ENCODE measurements at places on chromosomes 2 and 18. TPM values are rescaled to one million over a fixed set of nuclear protein-coding genes. Genes with fewer than 3 reads are reported as not detected.

Gene OXER1
- 5.8 TPM for total RNA-seq

Gene MTCL1
- total RNA-seq: 4.5 TPM

Gene IL1R2
- total RNA-seq: 8.7 TPM

Gene ADCY3
- 97.4 TPM for total RNA-seq

Gene NEU4
- 0.68 TPM for total RNA-seq

Gene MBD1
- 47.7 TPM for total RNA-seq

Gene CTNNA2
- not detected for total RNA-seq

Gene UNC80
- total RNA-seq: 1.1 TPM

Gene CABYR
- total RNA-seq: not detected

Gene LAMA3
- total RNA-seq: 44.9 TPM

Gene RESP18
- not detected for total RNA-seq

DNA sequence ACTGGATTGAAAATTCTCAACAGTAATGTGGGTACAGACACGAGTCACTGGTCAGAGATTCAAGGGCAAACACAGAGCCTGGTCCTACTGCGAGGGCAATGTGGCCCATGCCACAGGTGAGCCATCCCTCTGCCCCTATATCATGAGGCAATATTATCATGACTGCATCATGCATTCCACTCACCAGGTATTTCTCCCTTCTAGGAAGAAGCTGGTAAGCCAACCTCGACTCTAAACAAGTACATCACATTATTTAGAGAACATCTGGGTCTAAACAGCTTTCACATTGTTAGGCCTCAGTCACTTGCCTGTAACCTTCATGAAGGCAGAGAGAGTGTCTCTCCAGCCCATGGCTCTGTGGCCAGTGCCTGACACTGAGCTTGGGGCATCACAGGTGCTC lies 14.6 kb upstream of the RPL31 start:
- H3K27ac ChIP-seq: no peak overlapping the region
- H3K36me3 ChIP-seq: no peaks in the 10 kb centered on the region
- peaks cover 2% of the 10 kb centered on the region for H3K4me1 ChIP-seq
- no peak overlapping the region for H3K4me3 ChIP-seq
- H3K27me3 ChIP-seq: no peaks in the 10 kb centered on the region
- DNase-seq: no peak

DNA sequence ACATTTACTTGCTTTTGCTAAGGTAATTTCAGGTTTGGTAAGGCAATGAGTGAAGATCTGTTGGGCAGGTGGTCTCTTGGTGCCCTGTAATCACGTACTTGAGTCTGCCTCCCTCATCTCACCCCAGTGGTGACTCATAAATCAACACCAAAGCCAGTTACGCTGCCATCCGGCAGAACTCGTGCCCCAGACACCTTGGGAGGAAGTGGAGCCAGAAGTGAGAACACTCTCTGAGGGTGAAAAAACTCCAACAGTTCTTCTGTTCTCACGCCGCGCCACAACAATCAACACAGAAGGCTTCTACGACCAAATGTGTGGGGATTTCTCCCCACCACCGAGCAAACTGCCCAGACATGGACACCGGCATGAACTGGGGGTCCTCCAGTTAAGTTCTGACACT lies 206.2 kb downstream of the ARL4C start:
- DNase-seq: no peak
- H3K4me3 ChIP-seq: no peak overlapping the region
- no peaks in the 10 kb centered on the region for H3K27me3 ChIP-seq
- H3K4me1 ChIP-seq: no peaks in the 10 kb centered on the region

DNA sequence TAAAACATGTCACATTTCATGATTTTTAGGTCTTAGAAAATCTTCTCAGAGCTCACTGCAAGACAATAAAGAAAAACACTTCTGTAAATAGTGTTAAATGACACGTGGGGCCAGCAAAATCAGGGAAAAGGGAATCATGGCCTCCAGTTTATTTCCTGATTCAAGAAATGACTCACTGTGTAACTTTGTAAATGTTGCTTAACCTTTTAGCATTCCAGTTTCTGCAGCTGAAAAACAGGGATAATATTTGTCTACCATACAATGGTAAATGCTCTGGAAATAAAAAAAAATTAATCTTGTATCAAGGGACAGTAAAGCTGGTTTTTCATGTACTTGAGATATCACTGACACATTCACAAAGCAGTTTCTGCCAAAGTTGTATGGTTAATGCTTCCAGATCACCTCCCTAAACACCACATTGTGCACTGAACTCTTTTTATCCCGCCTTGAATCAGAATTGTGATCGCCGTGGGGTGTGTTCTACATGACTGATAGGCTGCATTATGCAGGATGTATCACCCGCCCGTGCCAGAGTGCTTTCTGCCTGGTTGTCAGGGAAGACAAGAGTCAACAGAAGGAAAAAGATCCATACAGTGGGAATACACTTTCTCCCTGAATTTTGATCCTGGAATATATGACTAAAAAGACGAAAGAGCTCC lies 238.8 kb downstream of the IKZF2 start:
- no peaks in the 10 kb centered on the region for H3K4me1 ChIP-seq
- no peak overlapping the region for H3K27ac ChIP-seq
- H3K36me3 ChIP-seq: no peaks in the 10 kb centered on the region
- no peaks in the 10 kb centered on the region for H3K27me3 ChIP-seq
- no peak overlapping the region for H3K4me3 ChIP-seq

- H3K4me1 ChIP-seq: no peaks in the 10 kb centered on the region
- H3K27ac ChIP-seq: no peak overlapping the region
- H3K27me3 ChIP-seq: no peaks in the 10 kb centered on the region
- no peak overlapping the region for H3K4me3 ChIP-seq
- DNase-seq: no peak
- no peaks in the 10 kb centered on the region for H3K36me3 ChIP-seq
These were observed 240.9 kb upstream of the APCDD1 start for GRCh38 chr18:10213526-10213925.

- H3K27me3 ChIP-seq: no peaks in the 10 kb centered on the region
- no peak overlapping the region for H3K27ac ChIP-seq
- H3K4me1 ChIP-seq: no peaks in the 10 kb centered on the region
- no peak overlapping the region for H3K4me3 ChIP-seq
These were observed 15.2 kb upstream of the CETN1 start for GRCh38 chr18:564708-565561.

DNA sequence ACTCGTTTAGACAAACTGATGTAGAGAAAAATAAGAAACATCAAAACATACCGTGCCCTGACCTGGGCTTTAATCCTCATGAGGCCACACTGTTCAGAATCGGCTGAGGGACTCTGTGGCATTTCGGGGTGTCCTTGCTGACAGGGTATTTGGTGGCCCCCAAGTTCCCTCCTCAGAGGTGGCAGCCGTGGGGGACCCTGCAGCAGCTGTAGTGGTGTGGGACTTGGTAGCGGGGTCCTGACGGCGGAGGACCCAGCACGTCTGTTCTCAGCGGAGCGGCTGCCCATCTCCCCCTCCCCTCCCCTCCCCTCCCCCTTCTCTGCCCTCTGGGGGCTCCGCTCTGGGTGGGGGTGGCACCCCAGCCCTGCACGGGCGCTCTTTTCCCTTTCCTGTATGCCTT lies 18.4 kb downstream of the KCNG2 start:
- no peak overlapping the region for H3K27ac ChIP-seq
- H3K27me3 ChIP-seq: no peaks in the 10 kb centered on the region
- no peak for DNase-seq
- H3K4me3 ChIP-seq: no peak overlapping the region

GRCh38 chr18:44805176-44805575 lies 124.5 kb downstream of the SETBP1 start:
- H3K27me3 ChIP-seq: no peaks in the 10 kb centered on the region
- H3K4me3 ChIP-seq: no peak overlapping the region
- H3K4me1 ChIP-seq: peaks cover 6% of the 10 kb centered on the region
- H3K27ac ChIP-seq: no peak overlapping the region

- DNase-seq: no peak
- H3K27ac ChIP-seq: no peak overlapping the region
- no peaks in the 10 kb centered on the region for H3K4me1 ChIP-seq
- H3K36me3 ChIP-seq: no peaks in the 10 kb centered on the region
- H3K4me3 ChIP-seq: no peak overlapping the region
These were observed 83.7 kb upstream of the FSHR start for GRCh38 chr2:49237867-49238603.

GRCh38 chr2:46087492-46087891 lies 209.7 kb upstream of the EPAS1 start:
- H3K27me3 ChIP-seq: no peaks in the 10 kb centered on the region
- H3K27ac ChIP-seq: no peak overlapping the region
- DNase-seq: no peak
- no peaks in the 10 kb centered on the region for H3K4me1 ChIP-seq
- no peak overlapping the region for H3K4me3 ChIP-seq

DNA sequence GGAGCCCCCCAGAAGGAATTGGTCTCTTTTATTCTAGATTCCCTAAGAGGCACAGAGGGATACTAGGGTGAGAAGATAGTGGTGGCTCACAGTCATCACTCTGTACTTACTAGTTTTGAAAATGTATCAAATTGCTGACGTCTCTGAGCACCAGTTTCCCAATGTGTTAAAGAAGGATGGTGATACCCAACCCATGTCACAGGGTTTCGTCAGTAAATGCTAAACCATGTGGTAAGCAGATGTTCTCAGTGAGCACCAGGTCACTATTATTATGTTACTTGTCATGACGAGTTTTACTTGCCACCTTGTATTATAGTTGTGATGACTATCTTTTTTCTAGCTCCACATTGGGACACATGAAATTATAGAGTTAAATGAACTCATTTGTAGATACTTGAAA lies 54.7 kb downstream of the NEDD4L start:
- no peak for DNase-seq
- H3K27me3 ChIP-seq: no peaks in the 10 kb centered on the region
- H3K4me1 ChIP-seq: peaks cover 17% of the 10 kb centered on the region

GRCh38 chr2:137829251-137829650 lies 135.0 kb upstream of the HNMT start:
- H3K4me1 ChIP-seq: no peaks in the 10 kb centered on the region
- no peaks in the 10 kb centered on the region for H3K27me3 ChIP-seq
- no peak overlapping the region for H3K27ac ChIP-seq
- no peaks in the 10 kb centered on the region for H3K36me3 ChIP-seq
- no peak overlapping the region for H3K4me3 ChIP-seq
- no peak for DNase-seq

DNA sequence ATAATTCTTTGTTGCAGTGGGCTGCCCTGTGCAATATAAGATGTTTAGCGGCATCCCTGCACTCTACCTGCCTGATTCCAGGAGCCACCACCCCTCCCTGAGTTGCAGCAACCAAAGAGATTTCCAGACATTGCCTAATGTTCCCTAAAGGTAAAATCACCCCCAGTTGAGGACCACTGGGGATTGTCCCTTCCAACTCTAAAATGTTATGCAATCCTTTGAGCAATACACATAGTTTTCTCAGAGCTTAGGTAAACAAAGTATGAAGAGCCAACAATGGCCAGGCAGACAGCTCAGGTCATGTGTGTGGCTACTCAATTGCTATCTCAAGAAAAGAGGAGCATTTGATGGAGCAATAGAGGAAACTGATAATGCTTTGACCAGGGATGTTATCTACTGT lies 87.0 kb downstream of the XDH start:
- H3K4me3 ChIP-seq: no peak overlapping the region
- H3K4me1 ChIP-seq: no peaks in the 10 kb centered on the region
- H3K36me3 ChIP-seq: no peaks in the 10 kb centered on the region
- H3K27me3 ChIP-seq: no peaks in the 10 kb centered on the region
- no peak overlapping the region for H3K27ac ChIP-seq
- no peak for DNase-seq

- H3K36me3 ChIP-seq: no peaks in the 10 kb centered on the region
- no peaks in the 10 kb centered on the region for H3K27me3 ChIP-seq
- H3K4me3 ChIP-seq: no peak overlapping the region
- DNase-seq: no peak
These were observed 31.3 kb downstream of the CIB4 start for GRCh38 chr2:26609839-26610277.

DNA sequence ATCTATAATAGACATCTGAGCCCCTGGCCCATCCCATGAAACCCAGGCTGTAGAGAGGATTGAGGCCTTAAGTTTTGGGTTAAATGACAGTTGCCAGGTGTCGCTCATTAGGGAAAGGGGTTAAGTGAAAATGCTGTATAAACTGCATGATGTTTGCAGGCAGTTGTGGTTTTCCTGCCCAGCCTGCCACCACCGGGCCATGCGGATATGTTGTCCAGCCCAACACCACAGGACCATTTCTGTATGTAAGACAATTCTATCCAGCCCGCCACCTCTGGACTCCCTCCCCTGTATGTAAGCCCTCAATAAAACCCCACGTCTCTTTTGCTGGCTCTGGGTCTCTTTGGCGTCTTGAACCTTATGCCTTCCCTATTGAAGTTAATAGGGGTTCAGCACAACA lies 110.7 kb downstream of the XRCC5 start:
- H3K27ac ChIP-seq: no peak overlapping the region
- DNase-seq: no peak
- H3K4me3 ChIP-seq: no peak overlapping the region
- H3K27me3 ChIP-seq: no peaks in the 10 kb centered on the region
- H3K36me3 ChIP-seq: no peaks in the 10 kb centered on the region

- no peak overlapping the region for H3K4me3 ChIP-seq
- H3K4me1 ChIP-seq: no peaks in the 10 kb centered on the region
- H3K27ac ChIP-seq: no peak overlapping the region
- H3K27me3 ChIP-seq: no peaks in the 10 kb centered on the region
- DNase-seq: no peak
- H3K36me3 ChIP-seq: no peaks in the 10 kb centered on the region
These were observed 97.1 kb upstream of the MAP4K3 start for GRCh38 chr2:39534095-39534711.

GRCh38 chr2:7956126-7956689 lies 725.6 kb upstream of the ID2 start:
- H3K36me3 ChIP-seq: no peaks in the 10 kb centered on the region
- no peak overlapping the region for H3K27ac ChIP-seq
- peaks cover 6% of the 10 kb centered on the region for H3K4me1 ChIP-seq
- no peak overlapping the region for H3K4me3 ChIP-seq
- DNase-seq: no peak

DNA sequence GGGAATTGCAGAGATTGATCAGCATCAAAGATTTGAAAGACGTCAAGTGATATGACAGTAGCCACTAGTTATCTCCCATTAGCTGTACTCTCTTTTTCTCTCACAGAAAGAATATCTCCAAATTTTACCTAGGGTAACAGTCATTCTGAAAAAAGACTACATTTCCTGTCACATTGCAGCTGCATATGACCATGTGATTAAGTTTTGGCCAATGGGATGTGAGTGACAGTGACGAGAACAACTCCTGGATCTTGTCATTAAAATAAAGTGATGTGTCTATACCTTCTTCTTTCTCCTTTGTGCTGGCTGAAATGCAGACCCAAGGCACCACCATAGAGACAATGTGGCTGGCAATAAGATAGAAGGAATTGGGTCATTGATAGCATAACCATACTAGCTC lies 10.5 kb upstream of the NEUROD1 start:
- H3K27ac ChIP-seq: no peak overlapping the region
- H3K36me3 ChIP-seq: no peaks in the 10 kb centered on the region
- no peaks in the 10 kb centered on the region for H3K27me3 ChIP-seq
- H3K4me3 ChIP-seq: no peak overlapping the region

GRCh38 chr2:223601932-223602666 lies at the start of gene SCG2:
Gene SCG2, minus strand, starts transcription at chr2:223602361. Its CDS starts 3,079 bp downstream, at chr2:223599282.
- H3K4me1 ChIP-seq: no peaks in the 10 kb centered on the region
- no peak within 1 kb of the TSS for H3K4me3 ChIP-seq
- no peak within 1 kb of the TSS for H3K27ac ChIP-seq
- DNase-seq: peak; percentile 81
- H3K27me3 ChIP-seq: no peaks in the 10 kb centered on the region
- no peaks in the 10 kb centered on the region for H3K36me3 ChIP-seq

- no peak overlapping the region for H3K27ac ChIP-seq
- H3K4me1 ChIP-seq: no peaks in the 10 kb centered on the region
- DNase-seq: no peak
- no peaks in the 10 kb centered on the region for H3K27me3 ChIP-seq
- H3K36me3 ChIP-seq: no peaks in the 10 kb centered on the region
These were observed 2.5 kb upstream of the CPO start for GRCh38 chr2:206936843-206937230.
